ENCODE measurements at places on chromosomes 6 and 20.

DNA sequence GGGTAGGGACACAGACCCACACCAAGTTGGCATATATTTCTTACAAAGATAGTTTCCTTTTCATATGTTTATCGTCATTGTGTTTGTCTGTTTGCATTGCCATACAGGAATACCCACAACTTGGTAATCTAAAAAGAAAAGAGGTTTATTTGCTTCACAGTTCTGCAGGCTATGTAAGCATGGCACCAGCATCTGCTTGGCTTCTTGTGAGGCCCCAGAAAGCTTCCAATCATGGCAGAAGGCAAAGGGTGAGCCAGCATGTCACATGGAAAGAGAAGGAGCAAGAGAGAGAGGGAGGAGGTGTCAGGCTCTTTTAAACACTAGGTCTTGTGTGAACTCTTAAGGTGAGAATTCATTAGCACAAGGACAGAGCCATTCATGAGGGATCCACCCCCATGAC is 52.5 kb downstream of the CCN2 start:
- DNase-seq: no peak

- no peak for DNase-seq
These were observed 2.5 kb upstream of the FASTKD5 start for GRCh38 chr20:3162080-3162611.

DNA sequence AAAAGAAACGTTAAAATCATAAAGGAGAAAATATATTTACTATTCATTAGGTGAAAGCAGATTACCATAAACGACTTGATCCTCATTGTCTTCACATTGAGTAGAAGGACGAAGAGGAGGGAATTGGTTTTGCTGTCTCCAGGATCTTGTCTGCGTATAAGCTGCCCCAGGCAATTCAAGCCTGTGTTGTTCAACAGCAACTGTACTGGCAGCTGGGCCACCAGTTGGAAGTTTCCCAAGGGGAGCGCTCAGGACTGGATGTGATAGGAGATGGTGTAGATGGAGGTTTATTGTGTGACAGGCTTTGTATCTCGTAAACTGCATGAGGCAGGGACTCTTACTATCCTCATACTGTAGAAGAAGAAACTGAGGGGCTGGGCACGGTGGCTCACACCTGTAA is 3.9 kb upstream of the FANCE start:
- no peak for DNase-seq

DNA sequence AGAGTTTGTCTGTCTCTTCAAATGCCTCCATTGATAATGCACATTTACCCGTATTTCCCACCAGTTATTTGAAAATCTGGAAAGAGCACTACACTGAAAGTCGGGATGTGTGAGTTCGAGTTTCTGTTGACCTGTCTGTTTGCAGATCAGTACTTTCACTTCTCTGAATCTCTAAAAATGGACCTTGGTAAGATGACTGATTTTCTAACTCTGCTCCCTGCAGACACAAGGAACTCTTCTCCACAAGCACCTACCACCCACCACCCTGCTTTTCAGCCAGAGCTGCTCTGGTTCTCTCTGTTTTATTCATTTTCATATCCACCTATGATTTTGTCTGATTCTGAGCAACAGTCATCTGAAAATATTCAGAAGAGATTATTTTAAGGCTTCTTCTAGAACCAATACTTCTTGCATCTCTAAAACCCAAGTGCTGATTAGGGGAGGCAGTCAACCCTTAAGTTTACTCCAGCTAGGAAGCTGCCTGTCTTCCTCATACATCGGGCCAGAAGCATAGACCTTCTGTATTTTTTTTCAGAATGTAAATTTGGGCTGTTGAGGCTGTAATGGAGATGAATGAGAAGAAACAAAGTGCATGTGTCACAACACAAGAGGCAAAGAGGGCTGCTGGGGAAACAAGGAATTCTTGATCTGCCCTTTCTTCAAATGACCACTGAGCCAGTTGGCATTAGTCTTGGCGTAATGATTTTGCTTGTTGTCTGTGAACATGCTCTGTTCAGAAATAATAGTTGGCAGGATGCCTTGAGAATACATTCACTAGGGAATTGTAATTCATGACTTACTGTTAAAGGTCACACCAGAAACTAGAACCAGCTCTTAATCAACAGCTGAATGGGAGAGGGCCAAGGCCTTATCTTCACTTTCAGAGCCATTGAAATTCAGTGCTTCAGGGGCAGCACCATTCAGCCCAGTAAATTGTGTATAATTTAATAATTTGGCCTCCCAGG is 85.4 kb upstream of the MYLIP start:
- DNase-seq: no peak

DNA sequence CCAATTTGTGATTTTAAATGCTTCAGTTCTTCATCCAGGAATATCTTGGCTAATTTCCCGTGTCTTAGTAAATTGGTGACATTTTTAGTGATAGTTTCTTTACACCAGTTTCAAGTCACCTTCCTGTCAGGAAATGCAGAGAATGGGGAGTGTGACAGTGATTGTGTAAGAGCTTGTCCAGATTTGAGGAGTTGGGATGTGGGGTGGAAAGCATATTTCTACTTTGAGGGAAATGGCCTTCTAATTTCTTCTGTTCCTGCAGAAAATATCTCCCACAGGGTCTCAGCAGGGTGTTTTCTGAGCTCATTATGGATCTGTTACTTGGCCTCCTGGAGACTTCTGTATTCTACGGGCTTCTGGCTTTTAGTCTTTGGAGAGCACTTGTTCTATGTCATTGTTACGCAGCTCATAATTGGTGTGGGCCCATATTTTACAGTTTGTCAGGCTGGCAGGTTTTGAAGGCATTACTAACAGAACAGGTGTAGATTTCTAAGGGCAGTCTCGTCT is 65.6 kb downstream of the TMEM200A start:
- no peak for DNase-seq

DNA sequence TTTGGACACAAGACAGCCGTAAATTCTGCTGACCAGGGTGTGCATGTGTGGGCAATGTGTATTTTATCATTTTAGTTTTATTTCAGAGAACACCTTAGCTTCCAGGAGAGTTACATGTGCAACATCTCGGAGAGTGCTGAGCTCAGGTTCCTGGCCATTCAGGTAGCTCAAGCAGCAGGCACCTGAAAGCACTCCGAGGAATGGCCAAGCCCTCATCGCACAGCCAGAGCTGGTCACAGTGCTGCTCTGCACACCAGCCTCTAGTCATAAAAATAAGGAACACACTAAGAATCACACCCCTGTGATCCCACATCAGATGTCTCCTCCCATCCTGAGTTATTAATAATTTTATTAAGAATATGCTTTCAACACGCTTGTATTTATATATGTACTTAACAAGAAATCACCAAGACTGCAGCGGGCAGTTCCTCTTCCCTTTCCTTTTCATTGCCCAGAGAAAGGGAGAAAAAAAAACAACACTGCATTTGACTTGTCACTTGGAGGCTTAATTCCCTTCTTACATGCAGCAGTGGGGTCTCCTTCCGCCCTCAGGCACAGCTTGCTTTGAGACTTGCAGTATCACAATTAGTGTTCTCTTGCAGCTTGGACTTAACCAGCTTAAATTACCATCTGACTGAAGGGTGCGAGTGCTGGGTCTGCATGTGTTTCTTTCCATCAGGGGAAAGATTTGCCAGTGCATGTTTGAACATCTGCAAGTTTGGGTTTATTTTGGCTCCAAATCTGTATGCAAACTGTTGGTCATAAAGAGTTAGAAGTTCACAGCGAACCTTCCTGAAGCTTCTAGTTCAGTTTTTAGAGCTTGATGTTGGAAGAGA is 36.0 kb upstream of the IRF4 start:
- DNase-seq: no peak

- DNase-seq: no peak
These were observed at the start of gene SLC32A1 for GRCh38 chr20:38723848-38724625. Gene SLC32A1, plus strand, starts transcription at chr20:38724486. Its CDS starts 239 bp downstream, at chr20:38724725.

DNA sequence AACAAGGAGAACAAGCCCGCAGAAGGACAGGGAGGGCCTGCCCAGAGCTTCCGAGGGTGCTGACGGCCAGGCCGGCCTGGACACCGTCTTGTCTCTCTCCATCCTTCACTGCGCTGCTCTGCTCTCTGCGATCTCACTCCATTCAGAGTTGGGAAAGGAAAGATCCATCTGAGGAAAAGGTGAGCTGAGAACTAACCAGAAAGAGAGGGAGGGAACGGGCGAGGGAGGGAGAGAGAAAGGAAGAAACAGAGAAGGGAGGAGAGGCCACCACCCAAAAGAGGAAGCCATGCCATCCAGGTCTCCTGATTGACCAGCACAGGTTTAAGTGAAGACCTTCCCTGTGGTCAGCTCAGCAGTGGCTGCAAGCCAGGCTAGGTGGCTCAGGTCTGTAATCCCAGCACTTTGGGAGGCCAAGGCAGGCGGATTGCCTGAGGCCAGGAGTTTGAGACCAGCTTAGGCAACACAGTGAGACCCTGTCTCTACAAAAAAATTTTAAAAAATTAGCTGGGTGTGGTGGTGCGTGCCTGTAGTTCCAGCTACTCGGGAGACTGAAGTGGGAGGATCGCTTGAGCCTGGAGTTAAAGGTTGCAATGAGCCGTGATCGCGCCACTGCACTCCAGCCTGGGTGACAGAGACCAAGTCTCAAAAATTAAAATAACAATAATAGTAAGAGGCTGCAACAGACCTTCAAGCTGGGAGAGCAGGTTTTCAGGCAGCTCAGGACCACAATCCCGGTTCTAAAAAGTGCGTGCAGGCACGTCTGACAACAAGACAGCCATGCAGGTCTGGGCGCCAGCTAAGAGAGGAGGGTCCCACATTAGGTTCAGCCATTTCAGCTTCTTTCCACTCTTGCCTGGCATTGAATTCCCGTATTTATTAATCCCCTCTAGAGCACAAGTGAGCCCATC is 34.2 kb upstream of the DLGAP4 start:
- DNase-seq: no peak

- DNase-seq: no peak
These were observed 54.8 kb downstream of the PHACTR2 start for GRCh38 chr6:143732536-143732935.

DNA sequence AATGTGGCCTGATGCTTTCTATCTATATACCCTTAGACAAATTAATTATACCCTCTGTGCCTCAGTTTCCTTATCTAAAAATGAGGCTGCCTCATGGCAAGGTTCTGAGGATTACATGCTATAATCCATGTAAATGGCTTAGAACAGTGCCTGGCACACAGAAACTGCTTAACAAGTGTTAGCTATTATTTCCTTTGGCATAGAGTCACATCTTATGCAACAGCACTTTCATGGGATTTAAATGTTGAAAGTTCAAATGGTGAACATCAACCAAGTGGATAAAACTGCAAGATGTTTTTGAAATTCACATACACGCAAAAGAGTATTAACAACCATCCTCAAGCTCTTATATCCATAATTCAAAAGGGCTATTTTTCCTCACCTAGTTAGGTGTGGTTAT is 202.8 kb upstream of the JAG1 start:
- no peak for DNase-seq

- DNase-seq: no peak
These were observed 22.0 kb downstream of the FIG4 start for GRCh38 chr6:109713097-109713496.

- no peak for DNase-seq
These were observed 24.1 kb downstream of the GSTA2 start for GRCh38 chr6:52739134-52739533.

- no peak for DNase-seq
These were observed 30.4 kb downstream of the KCNQ2 start for GRCh38 chr20:63442100-63442493.

- DNase-seq: peak; percentile 47
These were observed 544 bp upstream of the STK38 start for GRCh38 chr6:36547646-36548400.

DNA sequence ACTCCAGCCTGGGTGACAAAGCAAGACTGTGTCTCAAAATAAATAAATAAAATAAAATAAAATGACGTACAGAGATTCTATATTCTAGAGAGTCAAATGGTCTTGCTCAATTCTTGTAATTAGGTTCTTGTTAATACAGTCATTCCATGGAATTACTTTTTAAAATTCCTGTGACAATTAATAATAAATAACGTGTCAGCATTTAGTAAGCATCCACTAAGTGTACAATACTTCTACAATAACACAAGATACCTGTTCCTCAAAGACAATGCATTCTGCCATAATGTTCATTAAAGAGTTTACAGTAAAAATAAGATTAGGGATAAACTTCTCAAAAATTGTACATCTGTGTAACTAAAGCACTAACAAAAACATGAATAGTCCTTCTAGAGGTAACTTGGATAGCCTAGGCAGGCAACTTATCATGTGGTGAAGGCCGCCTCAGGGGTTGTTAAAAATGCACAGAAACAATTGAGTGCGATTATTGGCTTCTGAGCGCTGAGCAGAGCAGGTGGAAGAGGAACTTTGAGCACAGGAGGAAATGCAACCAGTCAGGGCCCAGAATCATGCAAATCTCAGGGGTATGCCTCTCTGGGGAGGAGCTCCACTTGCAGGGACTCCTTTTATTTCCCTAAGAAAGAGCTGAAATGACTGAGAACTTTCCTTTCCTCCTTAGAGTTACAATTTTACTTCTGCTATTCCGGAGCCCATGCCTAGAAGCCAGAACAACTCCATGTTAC is 37.1 kb downstream of the QRSL1 start:
- no peak for DNase-seq

DNA sequence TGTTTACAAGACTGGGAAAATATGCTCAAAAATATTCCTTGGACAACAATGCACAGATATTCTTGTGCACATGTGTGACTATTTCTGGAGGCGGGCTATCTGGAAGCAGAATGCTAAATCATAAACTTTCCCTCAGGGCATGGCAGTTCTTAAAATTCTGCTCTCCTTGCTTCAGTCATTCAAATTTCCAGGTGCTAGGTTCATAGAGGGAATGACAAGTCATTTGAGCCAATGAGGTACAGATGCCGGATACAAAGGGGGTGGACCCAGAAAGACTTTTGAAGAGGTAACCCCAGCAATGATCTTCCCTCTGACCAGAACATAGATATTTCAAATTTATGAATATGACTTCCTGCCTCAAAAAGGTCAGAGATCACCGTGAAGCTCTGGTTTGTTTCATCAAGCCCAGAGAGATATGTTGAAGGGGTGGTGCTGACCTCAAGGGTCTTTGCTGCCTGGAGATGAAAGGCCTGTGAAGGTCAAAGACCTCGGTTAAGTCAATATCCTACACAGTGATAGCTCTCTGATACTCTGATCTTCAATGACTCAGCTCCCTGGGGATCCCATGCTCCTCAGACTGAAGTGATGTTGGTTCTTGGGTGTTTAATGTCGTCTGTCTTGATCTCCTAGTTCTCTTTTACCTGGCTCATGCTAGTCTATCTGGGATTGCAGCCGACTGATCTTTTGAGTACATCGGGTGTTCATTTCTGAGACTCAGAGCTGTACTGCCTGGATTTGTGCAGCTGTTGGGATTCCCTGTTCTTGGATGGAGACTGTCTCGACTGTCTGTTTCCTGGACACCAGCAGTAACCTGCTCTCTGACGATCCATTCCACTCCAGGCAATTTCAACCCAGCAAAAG is 47.5 kb upstream of the TSHZ2 start:
- no peak for DNase-seq

- no peak for DNase-seq
These were observed 708 bp downstream of the WDR46 start for GRCh38 chr6:33288141-33288920.

GRCh38 chr6:44297063-44298038 is 15.8 kb downstream of the AARS2 start:
- DNase-seq: no peak

Data from NCI-H2081 treated with DMSO at 0.1 percent for 48 hours (cell line).